ENCODE measurements at places on chromosomes 6 and 20.

DNA sequence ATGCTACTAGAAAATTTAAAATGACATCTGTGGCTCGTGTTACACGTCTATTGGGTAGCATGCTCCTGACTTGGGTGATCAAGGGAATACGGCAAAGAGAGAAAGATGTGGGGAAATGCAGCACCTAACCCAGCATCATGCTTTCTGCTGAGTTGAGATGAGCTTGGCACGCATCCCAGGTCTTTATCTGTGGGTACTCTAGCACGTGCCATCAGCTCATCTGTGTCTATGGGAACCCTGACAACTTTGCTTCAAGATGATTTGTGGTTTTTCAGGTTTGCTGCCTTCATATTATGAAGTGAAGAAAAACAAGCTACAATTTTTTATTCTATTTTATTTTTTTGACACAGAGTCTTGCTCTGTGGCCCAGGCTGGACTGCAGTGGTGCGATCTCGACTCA is 21.0 kb downstream of the RNASET2 start:
- DNase-seq = no peak

DNA sequence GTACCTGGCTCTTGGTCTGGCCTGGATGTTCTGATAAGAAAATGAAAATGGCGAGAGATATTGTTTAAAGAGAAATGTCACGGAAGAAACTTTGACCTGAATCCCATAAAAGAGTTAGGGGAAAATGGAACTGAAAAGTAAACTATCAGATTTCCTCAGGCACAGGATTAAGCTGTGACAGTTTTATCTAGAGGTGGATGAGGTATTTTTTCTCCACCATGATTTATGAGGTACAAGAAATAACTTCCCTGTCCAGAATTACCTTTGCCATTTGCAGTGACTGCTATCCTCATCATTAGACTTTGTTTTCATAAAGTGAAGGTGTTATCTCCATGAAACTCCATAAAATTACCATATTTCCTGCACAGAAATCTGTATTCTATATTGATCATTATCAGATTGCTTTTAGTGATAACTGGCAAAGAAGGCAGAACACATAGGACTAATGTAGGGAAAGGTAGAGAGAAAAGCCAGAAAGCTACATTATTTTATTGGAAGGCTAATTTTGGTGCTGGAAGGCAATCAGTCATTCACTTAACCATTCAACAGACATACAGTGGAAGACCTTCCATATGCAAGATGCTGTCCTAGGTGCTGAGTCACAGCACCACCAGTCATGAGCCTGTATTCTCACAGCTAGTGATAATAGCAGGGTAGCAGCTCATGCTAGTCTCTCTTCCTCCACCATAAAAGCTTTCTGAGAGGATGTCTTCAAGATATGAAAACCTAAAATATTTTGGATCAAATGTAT is 427.3 kb upstream of the CITED2 start:
- DNase-seq = no peak

GRCh38 chr20:3032624-3033023 is 10.8 kb upstream of the GNRH2 start:
- DNase-seq = no peak

GRCh38 chr6:145069966-145070365 is 665.4 kb downstream of the EPM2A start:
- no peak for DNase-seq

GRCh38 chr6:108836061-108836460 is 12.2 kb upstream of the ARMC2 start:
- DNase-seq = no peak

DNA sequence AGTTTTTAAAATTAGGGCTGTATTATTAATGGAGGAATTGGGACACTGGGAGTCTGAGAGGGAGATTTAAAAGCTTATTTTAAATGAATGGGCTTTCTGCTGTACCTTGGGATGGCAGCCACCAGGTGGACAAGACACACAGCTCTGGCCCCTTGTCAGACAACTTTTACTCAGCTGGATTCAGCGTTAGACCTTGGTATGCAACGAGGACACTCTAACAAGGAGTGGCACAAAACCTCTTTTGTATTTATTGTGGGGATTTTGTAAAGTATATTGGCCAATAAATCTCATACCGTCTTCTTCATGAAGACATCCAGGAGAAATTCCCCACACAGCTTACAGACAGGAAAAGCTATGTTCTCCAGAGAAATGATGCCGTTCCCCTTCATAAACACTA is 105.7 kb downstream of the LCA5 start:
- no peak for DNase-seq

DNA sequence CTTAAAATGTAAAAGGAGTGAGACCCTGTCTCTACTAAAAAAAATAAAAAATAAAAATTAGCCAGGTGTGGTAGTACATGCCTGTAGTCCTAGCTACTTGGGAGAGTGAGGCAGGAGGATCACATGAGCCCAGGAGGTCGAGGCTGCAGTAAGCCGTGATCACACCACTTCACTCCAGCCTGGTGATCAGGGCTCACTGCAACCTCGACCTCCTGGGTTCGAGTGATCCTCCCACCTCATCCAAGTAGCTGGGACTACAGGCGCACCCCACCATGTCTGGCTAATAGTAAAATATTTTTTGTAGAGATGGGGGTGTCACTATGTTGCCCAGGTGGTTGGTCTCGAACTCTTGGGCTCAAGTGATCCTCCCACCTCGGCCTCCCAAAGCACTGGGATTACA is 8.1 kb upstream of the FOXS1 start:
- no peak for DNase-seq

GRCh38 chr20:18837718-18838117 is 24.1 kb downstream of the SCP2D1 start:
- no peak for DNase-seq

GRCh38 chr6:34484899-34485298 is 19.0 kb downstream of the PACSIN1 start:
- DNase-seq = no peak

- DNase-seq = no peak
These were observed 25.0 kb downstream of the GDAP1L1 start for GRCh38 chr20:44271915-44272663.

GRCh38 chr20:25196786-25197120 is 1.2 kb downstream of the ENTPD6 start:
- no peak for DNase-seq

DNA sequence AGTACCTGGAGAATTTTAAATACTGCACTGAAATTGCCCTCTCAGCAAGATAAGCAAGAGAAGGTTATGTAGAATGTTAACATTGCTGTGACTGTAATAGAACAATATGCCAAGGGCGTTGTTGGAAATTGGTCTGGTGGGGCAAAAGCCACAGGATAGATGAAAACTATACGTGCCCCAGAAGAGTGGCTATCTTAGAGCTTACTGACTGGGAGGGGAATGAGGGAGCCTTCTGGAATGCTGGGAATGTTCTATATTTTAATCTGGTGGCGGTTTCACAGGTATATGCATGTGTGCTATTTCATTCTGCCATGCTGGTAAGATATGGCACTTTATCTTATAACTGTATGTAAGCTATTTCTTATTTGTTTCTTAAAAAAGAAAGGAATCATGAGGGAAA is 35.2 kb upstream of the YWHAB start:
- no peak for DNase-seq

All from left forelimb (tissue), 1 donor.